Endothelial cell (in vitro differentiated cells): ENCODE measurements at places on chromosomes 2 and 18.

- no peak for DNase-seq
Measured at GRCh38 chr2:60499651-60500265, 53.7 kb downstream of the BCL11A start.

- no peak for DNase-seq
Measured at GRCh38 chr2:224221455-224221913, 180.4 kb downstream of the FAM124B start.

DNA sequence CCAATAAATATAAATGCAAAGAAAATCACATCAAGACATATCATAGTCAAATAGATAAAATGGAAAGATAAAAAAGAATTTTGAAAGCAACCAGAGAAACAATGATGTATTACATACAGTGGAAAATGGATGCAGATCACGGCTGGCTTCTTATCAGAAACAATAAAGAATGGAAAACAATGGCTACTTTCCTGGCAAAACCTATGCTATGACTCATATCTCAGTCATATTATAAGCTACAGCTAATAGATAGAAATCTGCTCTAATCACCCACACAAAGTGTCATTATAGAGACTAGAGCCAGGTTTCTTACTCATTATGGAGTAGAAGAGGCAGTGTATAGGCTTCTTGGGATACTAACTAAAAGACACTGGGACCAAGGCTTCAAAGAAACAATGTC lies 93.5 kb upstream of the TACR1 start:
- DNase-seq: no peak

DNA sequence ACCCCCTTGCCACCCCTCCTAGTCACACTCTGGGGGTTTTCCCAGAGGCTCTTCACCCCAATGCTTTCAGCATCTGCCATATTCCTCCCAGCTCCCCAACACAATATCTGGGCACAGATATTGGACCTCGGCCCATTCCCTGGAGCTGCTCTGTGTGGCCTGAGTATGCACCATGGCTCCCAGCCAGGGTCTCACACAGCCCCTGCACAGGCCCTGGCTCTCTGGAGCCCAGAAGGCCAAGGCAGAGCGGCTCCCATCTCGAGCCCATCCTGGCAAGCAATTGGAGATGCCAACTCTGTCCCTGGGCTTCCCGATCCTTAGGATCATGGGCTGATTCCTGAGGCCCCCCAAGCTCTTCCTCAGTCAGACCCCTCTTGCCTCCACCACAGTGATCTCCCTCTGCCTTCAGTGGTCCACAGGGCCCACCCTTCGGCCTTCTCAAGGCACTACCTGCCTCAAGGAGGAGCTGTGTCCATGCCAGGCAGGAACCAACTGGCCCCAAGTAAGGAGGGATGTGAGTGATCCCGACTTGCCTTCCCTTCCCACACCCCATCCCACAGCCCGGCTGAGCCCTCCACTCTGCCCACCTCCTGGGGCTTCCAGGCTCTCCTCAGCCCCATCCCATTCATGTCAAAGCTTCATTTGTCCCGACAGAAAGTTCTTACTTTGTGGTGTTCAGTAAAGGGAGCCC lies 62.7 kb downstream of the ADD2 start:
- DNase-seq: no peak
